ENCODE measurements at places on chromosomes 16 and 17.

GRCh38 chr16:87970186-87970585 is 19.0 kb downstream of the BANP start:
- no peak for DNase-seq

- no peak for DNase-seq
Observed at GRCh38 chr16:54697677-54698076, 233.0 kb upstream of the IRX5 start.

DNA sequence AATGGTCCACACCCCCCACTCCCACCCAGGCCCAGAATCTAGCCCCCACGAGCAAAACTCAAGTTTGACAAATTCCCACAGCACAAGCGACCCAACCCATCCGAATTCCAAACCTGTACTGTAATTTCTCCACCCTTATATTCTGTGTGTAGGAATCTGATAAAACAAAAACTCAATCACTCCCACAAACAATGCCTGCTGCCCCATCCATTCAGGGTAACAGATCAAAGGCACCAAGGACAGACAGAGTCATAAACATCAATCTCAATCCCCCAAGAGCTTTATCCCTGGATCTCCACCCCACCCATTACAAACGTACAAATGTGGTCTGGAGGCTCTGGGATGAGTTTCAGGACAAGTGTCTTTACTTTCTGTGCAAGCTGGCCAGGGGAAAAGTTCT is 157.8 kb downstream of the AXIN2 start:
- no peak for DNase-seq

GRCh38 chr17:29357821-29358232 is 32.3 kb upstream of the TAOK1 start:
- no peak for DNase-seq

- DNase-seq = no peak
Observed at GRCh38 chr17:1002412-1002753, 5.5 kb downstream of the TIMM22 start.

- no peak for DNase-seq
Observed at GRCh38 chr17:71521724-71522123, 599.1 kb upstream of the SOX9 start.

GRCh38 chr16:18018376-18018775 is 318.2 kb downstream of the NPIPA8 start:
- no peak for DNase-seq

DNA sequence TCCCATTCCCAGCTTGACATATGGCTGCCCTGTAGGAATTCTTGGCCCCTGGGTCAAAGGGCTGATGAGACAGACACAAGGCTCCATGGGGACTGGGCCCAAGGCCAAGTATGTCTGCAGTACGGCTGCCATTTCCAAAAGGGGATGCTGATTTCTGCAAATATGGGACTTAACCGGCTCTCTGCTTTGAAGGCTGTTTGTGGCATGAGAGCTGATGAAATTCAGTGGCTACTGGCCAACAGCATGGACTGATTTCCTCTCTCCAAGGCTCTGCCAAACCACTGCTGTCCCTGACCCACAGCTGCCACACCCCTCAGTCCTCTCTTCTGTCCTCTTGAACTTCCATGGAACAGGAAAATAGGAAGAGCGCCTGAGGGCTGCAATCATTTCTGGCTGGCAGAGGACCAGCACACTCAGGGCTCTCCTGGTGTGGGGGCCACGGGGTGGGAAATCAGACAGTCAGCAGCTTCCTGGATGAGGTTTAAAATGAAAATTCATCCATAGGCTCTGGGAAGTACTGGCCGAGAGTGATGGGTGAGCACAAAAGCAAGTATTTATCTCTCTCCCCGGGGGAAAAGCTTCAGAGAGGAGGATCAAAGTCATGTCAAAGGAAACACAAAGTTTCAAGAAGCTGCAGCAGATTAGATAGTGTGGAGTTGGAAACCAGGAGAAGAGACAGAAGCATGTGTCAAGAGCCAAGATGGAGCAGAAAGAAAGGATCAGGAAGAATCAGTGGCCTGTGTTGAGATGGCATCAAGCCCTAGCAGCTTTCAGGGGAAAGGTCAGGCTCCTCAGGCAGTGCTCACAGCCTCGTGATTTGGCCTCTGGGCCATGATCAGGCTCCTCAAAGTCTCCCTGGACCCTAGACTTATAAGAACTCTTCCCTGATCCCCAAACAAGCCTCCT is 64.1 kb upstream of the SREBF1 start:
- DNase-seq = no peak

DNA sequence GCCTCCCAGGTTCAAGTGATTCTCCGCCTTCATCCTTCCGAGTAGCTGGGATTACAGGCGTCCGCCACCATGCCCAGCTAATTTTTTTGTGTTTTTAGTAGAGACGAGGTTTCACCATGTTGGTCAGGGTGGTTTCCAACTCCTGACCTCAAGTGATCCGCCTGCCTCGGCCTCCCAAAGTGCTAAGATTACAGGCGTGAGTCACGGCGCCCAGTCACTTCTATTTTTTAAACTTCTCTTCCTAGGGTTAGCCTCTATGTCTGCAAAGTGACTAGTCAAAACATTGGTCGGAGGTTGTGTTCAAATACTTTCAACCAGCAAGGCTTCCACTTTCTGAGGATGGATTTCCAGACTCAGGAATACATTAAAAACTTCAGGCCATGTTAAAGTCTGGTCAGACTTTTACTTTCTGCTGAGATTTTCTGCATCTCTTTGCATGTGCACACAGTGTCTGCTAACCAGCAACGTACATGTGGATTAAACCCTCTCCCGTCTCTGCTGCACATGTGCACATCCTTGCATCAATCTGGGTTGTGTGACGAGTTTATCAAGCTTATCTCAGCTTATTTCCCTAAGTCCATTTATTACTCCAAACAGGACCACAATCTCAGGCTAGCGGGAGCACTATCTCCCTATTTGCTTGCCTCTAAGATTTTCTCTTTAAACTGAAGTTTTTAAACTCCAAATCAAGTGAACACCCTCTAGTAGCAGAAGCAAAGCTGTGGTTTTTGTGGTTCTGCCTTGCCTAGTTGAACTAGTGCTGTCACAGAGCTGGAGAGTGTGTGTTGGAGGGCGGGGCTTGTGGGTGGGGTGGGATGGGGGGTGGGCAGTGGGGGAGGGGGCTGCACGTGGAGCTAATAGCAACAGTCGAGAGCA is 525.2 kb upstream of the GOT2 start:
- no peak for DNase-seq

DNA sequence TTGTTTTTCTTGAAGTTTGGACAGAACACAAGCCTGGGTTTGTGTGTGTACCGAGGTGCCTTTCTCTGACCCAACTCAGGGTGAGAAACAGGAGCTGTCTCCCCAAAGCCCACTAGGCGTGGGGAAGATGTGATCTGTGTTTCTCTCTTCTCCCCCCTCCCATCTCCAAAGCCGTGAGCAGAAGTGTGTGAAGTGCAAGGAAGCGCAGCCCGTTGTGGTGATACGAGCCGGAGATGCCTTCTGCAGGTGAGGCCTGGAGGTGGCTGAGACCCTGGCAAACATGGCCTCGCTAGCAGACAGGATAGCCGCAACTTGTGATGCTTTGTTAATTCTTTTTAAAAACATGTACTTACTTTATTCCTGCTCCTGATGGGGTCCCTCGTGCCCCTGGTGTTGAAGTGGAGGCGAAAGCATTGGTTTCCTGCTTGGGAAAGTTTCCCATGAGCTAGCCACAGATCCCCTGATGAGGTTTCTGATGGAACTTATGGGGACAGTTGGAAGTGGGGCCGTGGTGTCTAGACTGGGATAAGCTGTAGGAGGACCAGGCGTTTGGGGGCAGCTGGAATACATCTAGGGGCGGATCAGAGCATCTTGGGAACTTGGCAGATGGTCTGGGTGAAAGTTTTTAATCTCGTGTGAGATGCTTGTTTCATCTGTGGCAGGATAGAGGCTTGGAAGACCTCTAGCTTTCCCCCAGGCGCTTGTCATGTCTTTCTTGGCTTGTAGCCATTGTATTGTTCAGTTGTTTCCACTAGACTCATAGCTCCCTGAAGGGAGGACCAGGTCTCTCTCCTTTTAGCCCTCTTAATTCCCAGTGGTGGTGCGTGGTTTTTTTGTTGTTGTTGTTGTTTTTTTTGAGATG is 893 bp downstream of the CTU2 start:
- DNase-seq = no peak

GRCh38 chr16:85079785-85080570 is 32.3 kb downstream of the CIBAR2 start:
- DNase-seq = no peak

GRCh38 chr16:86511317-86512161 is 1.2 kb downstream of the FOXF1 start:
- DNase-seq = no peak

GRCh38 chr16:72427051-72427782 is 255.3 kb upstream of the PMFBP1 start:
- no peak for DNase-seq

GRCh38 chr16:85491798-85492294 is 121.3 kb upstream of the GSE1 start:
- no peak for DNase-seq

DNA sequence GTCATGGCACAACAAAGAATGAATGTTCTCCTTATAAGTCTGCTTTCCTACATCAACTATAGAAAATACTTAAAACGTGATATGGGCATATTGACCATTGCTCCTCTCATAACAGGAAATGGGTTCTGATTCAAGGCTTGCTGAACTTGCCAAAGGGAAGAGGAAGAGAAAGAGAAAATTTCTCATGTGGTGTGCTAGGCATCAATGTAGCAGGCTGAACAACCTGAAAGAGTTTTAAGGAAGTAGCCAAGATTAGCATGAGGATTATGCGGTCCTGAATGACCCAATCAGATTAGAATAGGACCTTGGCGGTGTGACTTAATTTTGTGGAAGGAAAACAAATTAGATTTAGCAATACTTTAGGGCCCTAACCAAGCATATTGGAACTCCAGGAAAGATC is 617.7 kb upstream of the CDH11 start:
- no peak for DNase-seq

- DNase-seq = peak; percentile 72
Observed at GRCh38 chr16:27405546-27406451, 3.8 kb downstream of the IL21R start.

DNA sequence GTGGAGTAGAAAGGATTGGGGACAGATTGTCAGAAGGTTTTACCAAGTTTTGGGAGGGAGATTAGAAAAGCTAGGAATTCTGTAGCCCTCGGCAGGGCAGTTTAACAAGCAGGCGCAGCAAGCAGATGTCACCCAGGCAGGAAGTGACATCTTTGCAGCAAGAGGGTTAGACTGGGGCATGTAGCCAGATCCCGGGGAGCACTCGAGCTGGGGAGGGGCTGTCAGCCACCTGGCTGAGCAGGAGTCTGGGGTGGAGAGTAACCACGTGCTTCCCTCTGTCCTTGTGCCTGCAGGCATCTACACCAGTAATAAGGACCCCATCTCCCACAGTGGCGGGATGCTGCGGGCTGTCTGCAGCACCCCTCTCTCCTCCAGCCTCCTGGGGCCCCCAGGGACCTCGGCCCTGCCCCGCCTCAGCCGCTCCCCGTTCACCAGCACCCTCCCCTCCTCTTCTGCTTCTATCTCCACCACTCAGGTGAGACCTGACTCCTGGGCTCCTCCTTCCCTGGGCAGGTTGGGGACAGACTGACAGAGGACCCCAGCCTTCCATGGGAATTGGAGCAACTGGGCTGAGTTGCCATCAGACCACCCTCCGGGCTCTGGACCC is 12.2 kb downstream of the MLLT6 start:
- no peak for DNase-seq

GRCh38 chr17:62986549-62986948 is 20.5 kb downstream of the TANC2 start:
- no peak for DNase-seq

DNA sequence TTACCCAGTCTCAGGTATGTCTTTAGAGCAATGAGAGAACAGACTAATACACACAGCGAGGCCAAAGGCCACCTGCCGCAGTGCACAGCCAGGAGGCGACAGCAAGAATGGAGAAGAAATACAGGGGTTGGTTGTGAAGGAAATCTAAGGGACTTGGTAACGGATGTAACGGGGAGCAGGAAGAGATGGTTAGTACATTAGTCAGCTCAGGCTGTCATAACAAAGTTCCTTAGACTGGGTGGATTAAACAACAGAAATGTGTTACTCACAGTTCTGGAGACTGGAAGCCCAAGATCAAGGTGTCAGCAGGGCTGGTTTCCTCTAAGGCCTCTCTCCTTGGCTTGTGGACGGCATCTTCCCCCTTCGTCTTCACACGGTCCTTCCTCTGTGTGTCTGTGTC is 47.1 kb downstream of the TVP23C start:
- DNase-seq = no peak

DNA sequence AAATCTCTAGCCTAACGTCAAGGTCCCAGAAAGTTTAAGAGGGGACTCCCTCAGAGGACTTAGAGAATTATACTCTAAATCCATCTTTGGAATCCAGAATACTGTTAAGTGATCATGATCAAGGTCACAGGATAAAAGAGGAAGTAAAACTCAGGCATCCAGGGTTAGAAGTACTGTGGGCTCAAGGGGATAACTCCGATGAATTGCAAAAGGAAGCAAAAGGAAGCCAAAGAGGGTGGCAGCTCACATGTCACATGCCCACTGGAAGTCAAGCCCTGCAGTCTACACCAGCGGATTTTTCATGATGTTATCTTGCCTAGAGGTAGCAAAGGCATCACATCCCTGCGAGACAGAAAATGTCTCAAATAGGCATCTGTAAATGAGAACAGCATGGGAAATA is 3.8 kb downstream of the ZNF821 start:
- DNase-seq = no peak

DNA sequence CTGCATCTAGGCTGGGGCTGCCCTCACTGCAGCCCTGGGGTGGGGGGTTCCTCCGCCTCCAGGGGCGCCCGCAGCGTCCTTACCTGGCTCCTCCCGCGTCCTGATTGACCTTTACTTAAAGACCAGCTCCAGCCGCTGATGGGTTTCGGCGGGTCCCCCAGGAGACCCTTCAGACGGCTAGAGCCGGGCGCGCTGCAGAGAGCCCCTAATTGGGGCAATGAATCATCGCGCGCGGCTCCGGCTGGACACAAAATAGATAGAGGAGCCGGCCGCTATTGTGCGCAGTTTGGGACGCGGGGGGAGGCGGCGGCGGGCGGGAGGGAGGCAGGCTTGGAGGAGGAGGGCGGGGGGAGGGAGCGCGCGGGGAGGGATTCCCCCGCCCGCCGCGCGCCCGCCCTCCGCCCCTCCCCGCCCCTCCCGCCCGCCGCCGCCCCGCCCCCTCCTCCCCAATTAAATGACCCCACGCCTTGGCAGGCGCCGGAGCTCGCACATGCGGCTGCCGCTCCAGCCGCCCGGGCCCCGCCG is 56.5 kb upstream of the CIBAR2 start:
- DNase-seq = no peak

DNA sequence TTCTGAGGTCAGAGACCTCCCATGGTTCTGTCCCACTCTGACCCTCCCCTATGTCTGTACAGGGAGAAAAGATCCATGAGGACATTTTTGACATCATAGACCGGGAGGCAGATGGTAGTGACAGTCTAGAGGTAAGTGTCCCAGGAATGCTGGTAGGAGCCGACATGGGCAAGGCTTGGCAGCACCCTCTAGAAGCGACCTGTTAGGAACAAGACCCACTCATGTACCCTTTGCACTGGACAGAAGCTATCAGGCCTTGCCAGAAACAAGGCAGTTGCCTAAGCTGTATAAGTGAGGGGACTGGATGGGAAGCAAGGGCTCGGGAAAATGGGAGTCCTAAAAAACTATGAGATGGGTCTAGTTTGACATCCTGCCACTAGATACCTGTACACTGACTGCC is 2.5 kb downstream of the TUBG1 start:
- DNase-seq = no peak

GRCh38 chr17:67648032-67648905 is 69.5 kb upstream of the NOL11 start:
- no peak for DNase-seq

Measured in stimulated activated CD4-positive, alpha-beta T cell treated with anti-CD3 and anti-CD28 coated beads, Interleukin-2, amount 100 ng/mL, for 48 hours (primary cell).